ENCODE measurements at places on chromosomes 11 and 22. TPM values are rescaled to one million over a fixed set of nuclear protein-coding genes. Genes with fewer than 3 reads are reported as not detected.

CREB3L1 gene
- 30.7 TPM for total RNA-seq

- DNase-seq = no peak
These were observed 1052.3 kb downstream of the NTM start for GRCh38 chr11:132422722-132423121.

GRCh38 chr11:19975414-19975990 lies 184.8 kb downstream of the DBX1 start:
- no peak for DNase-seq

CCDC83 gene
- not detected for total RNA-seq

- no peak for DNase-seq
These were observed 5.2 kb downstream of the CRTAM start for GRCh38 chr11:122843281-122844141.

DNA sequence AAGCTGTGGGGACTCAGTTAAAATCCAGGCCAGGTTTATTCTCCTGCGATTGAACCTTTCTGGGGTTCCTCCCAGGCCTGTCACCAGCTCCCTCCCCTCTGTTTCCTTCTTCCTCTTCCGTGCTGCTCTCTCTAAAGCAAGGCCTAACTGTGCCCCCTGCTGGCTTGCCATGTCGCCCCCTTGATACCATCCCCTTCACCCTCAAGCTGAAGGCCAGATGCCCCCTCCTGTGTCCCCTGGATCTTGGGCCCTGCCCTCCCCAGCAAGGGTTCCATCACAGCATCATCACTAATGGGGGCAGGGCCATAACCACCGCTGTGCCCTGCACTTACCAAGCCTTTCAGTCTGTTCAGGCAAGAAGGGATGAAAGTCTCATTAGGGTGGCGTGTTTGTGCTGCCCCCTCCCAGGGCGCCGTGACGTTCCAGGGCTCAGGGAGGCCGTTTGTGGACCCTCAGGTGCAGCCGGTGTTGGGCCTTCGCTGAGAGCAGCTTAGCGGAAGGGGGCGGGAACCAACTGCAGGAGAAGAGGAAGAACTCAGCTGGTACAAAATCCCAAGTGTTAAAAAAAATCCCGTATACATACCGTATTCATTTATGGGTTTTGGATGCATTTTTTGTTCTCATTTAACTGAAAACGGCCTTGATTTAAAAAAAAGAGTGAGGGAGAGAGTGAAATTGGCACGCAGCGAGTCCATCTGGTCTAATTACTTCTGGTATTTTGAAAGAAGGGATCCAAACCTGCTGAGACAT lies 69.9 kb downstream of the MPPED1 start:
- no peak for DNase-seq

- DNase-seq = no peak
These were observed 55.2 kb downstream of the RBFOX2 start for GRCh38 chr22:35973388-35973787.

GRCh38 chr11:116958246-116958645 lies 120.8 kb upstream of the APOA1 start:
- no peak for DNase-seq

DENND6B gene
- total RNA-seq = 3.2 TPM

CCDC90B gene
- 22.1 TPM for total RNA-seq

DNA sequence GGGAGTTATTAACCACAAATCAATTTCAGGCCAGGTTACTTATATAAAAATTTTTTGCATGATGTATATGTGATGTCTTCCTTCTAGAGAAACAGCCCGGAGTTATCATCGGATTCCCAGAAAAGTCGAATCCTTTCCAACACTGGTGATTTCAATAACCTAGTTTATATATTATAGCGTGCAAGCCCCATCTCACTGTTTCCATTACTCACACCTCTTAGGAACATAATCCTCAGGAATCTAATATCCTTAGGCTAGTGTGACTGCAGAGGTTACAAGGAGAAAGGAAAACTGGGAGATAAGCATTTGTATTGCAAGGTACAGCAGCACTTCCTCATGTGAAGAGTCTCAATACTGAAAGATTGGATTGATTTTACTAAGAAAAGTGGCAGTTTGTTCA lies 20.3 kb downstream of the ARHGAP20 start:
- no peak for DNase-seq

- DNase-seq = no peak
These were observed 37.9 kb upstream of the NUP160 start for GRCh38 chr11:47886096-47886495.
